ENCODE measurements at places on chromosomes 2 and 18. TPM values are rescaled to one million over a fixed set of nuclear protein-coding genes. Genes with fewer than 3 reads are reported as not detected.

- DNase-seq = peak; percentile 81
These were observed 66.7 kb downstream of the DNMT3A start for GRCh38 chr2:25274868-25275574.

DNA sequence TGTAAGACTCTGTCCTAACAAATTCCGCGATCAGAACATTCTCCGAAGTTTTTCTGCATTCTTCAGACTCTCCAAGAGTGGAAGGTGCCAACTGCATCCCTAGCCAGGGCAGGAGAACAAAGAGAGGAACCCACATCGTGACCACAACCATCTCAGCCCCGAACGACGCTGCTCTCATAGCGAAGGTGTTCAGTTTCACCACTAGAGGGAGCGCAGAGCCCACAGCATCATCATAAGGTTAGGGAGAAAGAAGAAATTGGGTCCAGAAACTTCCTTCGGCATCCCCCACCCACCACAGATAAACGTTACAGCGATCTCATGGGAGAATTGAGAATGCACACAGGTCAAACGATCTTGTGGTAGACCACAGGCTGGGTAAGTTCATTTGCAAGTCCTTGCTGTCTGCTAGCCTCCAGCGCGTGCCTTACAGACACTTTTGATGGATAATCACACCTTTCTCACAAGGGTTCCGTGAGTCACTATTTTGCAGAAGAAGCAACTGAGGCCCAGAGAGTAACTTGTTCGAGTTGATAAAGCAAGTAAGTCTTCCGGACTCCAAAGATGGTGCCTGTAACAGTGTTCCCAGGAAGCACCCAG is 53.7 kb upstream of the ARL4C start:
- DNase-seq = peak; percentile 75

DNA sequence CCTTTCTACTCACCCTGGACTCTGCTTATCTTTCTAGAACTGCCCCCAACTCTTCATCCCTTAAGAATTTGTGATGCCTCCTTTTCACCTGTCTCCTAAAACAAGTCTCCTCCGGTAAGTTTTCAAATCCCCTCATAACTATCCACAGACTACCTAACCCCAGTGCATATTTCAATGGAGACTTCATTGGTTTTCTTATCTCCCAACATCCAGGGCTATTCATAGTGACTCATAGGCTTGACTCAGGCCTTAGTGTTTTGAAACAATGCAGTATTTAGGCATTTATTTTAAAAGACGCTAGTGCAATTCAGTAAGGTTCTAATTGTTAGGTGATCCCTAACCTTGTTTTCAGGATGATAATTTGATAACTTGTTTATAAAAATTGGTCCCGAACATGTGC is 399.2 kb downstream of the CPS1 start:
- no peak for DNase-seq

DNA sequence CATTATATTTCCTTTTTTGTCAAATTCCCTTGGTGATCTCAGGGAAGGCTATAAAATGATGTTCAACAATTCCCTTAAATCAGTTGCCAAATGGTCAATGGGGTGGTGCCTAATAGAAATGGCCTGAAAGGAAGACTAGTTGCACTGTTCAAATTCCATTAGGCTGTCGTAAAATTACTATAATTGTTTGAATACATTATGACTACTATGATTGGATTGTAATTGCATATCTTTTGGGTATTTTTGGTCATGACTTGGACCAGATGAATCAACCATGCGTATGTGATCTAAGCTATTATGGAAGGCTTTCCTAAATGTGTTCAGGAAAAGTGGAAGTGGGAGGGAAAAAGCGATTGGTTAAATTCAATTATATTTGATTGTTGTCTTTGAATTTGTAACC is 41.3 kb upstream of the KCNE4 start:
- no peak for DNase-seq

DNA sequence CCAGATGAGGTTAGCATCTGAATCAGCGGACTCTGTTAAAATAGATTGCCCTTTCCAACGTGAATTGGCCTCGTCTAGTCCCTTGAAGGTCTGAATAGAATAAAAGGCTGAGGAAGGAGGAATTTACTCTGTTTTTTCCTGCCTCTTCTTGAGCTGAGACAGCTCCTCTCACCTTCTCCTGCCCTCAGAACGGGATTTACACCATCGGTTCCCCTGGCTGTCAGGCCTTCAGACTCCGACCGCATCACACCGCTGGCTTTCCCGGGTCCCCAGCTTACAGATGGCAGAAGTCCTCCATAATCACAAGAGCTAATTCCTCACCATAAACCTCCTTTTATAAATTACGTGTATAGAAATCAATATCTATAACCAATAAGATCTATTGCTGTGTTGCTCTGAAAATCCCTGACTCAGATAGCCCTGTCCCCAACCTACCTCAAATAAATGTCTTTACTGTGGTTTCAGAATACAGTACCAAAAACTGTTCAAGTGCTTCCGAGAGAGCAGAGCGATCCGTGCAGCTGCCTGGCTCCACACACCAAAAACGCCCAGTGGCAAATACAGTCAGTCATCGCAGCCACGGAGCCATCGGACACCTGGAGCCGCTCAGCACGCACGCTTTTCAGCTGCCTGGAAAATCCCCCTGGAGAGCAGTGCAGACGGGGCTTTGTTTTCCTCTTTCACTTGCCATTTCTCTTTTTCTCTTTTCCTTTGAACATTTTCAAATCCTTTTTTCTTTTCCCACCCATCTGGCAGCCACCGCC is 196.9 kb downstream of the NRP2 start:
- DNase-seq = no peak

- no peak for DNase-seq
These were observed 389.4 kb upstream of the KLHL29 start for GRCh38 chr2:22995576-22995975.

- DNase-seq = no peak
These were observed 409.6 kb upstream of the TMEFF2 start for GRCh38 chr2:192604295-192604694.

The C1QL2 gene
- polyA plus RNA-seq = not detected

The REV1 gene
- 23.4 TPM for polyA plus RNA-seq

The NT5C1B gene
- polyA plus RNA-seq = 0.32 TPM
